ENCODE measurements at places on chromosomes 12 and 14.

DNA sequence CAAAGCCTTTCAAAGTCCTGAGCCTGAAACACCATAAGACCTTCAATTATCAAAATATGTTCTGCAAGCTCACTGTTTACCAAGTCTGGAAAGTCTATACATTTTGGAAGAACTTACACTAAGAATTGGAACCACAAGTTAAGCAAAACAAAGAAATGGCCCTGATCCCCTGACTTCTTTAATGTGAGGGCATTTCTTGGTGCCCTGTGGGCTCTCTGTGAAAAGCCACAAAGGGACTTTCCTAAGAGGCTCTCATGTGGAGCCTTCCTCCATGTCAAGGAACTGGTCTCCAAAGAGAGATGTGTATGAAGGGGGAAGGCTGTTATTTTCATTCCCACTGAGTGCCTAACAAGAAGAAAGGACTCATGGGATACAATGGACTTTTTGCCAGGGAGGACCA, 13.5 kb upstream of the MYH6 start:
- DNase-seq, result no peak

GRCh38 chr12:43216490-43216889, 335.5 kb downstream of the ADAMTS20 start:
- DNase-seq, result no peak

- DNase-seq, result no peak
Measured at GRCh38 chr12:50065726-50066310, 8.4 kb downstream of the ASIC1 start.

DNA sequence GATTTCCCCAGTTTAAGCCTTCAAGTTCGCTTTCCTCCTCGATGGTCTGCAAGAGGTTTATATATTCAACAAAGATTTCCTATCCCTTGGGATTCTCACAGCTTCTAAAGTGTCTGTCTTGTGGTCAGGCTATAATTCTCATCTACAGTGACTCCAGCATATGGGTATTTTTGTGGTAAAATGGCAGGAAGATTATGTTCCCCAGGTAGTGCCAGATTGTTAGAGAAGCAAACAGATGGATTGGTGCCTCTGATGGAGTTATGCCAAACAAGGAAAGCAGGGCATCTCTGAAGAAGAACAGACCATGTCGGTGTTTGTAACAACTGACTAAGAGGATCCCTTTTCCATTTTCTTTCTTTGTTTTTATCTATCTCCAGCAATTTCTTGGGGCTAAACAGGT, 5.5 kb upstream of the CCDC175 start:
- DNase-seq, result no peak

DNA sequence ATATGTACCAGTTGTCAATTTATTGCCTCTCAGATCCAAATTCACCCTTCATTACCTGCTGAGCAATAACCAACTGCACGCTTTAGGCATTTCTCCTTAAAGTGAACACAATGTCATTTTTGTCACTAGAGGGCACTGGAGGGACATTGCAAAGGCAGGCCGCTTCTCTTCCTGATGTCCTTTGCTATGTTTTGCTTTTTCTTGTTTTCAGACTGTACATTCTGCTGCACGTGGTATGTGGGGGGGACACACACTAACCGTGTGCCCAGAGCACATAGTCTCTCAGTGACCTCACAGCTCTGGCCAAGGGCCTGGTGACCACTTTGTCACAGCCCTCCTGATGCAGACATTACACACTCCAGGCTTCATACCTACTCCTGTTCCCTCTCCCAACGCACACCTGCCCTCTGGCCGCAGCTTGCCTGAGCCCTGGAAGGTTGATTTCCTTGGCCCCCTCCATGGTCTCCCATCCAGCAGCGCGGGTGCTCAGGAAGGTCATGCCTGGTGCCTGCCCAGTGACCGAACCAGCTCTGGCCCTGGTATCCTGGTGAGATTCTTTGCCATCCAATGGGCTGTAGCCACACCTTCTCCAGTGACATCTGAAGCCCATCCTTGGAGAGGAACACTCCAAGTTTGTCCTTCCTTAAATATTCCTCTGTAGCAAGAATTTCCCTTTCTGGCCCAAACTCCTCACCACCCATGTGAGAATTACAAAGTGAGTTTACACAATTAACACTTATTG, 39.9 kb downstream of the MYO1H start:
- DNase-seq, result no peak

GRCh38 chr14:61342486-61342885, 21.1 kb downstream of the PRKCH start:
- DNase-seq, result no peak

GRCh38 chr12:10741845-10742244, 18.7 kb upstream of the YBX3 start:
- DNase-seq, result no peak

- no peak for DNase-seq
Measured at GRCh38 chr12:32891956-32892355, 4.6 kb downstream of the PKP2 start.

DNA sequence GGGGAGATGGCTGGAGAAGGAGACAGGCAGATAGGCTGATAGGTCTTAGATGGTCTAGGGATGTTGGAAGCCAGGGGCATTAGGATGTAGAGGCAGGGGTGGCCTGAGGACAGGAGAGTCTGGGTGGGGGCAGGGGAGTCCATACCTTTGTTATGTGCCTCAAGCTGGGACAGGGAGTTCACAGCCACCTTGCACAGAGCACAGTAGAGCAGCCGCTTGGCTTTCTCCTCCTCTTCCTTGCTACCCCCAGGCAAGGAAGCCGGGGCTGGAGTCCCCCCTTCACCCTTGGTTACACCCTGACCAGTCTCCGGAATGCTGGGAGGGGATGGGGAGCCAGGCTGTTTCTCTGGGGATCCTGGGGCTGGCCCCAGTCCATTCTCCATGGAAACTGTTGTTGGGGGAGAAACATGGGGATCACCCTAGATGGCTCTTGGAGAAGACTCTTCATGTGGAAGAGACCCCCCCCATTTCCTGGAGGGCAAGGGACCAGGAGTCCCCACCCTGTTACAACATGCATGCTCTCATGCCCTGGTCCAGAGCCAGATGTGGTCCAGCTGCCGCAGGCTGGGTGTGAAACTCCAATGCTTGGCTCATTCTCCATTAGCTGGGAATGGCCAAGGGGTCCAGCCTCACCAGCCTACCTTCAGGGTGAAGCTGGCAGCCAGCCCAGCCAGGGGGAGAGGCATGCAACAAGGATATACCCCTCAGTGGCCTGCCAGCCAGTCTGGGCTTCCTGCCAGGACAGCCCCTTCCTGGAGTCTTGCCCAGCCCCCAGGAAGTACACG, 7.2 kb upstream of the GPR84 start:
- DNase-seq, result no peak

DNA sequence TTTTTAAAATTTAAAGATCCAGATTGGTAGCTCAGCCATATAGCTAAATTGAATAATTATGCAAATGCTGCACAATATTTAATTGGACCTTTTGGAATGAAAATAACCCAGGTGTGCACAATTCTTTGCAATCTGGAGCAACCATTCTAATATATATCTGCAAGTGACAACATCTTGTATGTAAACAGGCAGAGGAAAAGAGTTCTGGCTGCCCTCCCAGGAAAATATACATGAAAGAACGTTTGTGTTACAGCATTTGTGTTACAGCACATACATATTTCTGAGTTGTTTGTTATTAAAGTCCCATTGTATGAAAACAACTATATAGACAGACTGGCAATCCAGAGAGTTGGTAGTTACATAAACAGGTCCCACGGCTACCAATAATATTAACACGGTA, 377.5 kb downstream of the DIO2 start:
- no peak for DNase-seq

DNA sequence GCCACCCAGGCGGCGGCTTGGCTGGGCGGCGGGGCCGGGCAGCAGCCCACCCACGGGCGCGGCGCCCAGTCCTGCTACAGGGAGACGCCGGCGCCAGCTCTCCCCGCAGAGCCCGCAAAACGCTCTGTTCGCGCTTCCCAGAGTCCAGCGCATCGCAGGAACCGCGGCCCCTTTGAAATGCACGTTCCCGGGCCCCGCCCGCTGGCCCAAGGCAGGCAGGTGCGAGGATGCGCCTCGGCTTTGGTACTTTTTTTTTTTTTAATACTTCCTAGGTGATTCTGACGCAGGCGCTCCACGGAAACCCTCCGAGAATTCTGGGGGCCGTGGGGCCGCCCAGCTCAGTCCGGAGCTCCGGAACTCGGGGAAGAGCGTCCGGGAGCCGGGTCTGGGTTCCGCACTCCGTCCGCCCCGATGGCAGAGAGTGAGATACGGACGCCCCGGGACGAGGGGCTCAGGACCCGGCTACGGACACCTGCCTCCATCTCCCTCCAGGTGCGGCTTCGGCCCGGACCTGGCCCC, 483 bp downstream of the POC1B start:
- peak; percentile 67 for DNase-seq

- no peak for DNase-seq
Measured at GRCh38 chr14:77738559-77739250, 22.3 kb downstream of the SNW1 start.

DNA sequence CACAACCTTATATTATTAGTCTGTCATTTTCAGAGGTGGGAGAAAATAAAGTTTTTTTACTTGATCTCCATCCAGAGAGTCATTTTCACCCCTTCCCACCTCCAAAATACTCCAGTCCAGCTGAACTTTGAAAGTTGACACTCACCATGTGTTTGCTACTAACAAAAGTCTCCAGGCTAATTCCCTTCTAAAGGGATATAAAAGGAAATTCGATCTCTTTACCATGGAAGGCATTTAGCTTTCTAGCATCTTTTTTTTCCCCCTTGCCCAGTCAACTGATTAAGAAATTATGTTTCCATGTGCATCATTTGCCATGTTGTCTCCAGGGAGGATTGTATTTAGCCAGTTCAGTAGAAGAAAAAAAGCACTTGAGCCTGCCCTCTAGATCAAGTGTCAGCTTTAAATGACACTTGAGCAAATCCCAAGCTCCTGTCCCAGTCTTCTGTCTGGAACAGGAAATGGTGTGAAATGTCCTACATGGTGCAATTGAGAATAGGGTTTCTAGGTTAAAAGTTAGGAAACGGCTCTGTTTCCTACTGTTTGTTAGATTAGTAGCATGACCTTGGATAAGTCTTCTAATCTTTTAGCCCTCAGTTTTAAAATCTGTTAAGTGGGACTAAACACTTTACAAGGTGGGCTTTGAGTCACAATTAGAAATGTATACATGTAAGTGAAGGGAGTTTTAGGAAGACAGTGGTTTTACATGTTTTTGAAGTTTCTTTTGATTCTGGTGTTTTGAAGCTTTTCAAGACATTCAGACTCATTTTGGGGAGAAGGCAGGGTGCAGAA, 67.2 kb downstream of the GNS start:
- no peak for DNase-seq

GRCh38 chr12:64893961-64894360, 69.5 kb downstream of the TBC1D30 start:
- no peak for DNase-seq

DNA sequence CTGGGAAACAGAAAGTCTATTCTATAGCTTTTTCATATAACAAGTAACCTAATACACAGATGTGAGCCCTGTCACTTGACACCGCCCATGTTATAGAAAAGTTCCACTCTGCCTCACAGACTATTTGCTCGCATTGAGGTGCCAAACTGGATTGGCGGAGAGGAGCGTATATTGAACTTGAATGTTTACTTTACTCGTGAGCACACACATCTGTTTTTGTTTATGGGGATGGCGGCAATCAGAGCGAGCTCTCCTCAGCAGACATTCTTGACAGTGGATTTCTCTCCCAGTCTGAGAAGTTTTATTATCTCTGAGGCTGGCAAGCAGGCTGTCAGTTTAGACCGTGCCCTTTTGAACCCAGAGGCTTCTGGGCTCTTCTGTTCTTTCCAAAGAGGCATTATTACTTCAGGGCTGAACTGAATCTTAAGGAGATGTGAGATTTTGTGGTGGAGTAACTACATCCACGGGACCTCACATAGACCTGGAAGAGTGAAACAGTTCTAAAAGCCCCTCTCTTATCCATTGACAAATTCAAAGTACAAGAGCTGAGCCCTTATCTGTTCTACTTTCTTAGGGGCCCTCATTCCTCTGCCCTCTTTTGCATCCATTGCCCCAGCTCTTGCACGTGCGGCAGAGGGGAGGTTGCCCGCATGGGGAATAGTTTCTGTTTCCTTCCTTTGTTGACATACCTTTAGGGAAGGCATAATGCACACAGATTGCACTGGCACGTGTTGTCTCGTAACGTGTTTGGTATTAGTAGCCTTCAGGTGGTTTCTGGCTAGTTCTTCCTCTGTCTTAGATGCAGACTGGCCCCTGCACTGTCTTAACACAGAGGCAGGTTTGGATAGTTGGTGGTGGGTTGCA, 68.2 kb downstream of the DRAM1 start:
- DNase-seq, result no peak

DNA sequence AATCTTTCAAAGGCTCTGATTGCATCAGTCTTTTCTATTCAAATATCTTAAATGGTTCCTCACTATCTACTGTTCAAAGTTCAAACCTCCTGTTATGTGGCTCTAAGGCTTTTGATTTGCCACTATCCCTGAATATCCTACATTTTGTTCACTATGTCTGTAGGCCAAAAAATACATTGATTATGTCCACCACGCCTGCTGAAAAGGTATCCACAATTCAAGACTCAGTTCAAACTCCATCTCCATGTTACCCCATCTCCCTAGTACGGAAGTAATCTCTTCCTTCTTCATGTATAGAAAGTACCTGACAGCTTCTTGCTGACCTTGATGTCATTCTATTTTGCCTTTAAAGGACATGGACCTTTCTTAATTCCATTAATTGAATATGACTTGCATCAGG, 24.8 kb downstream of the TAOK3 start:
- no peak for DNase-seq

- no peak for DNase-seq
Measured at GRCh38 chr14:56976211-56976610, 165.9 kb upstream of the OTX2 start.

GRCh38 chr12:48128800-48129199, 9.6 kb downstream of the PFKM start:
- no peak for DNase-seq

GRCh38 chr12:87136330-87136976, 880.3 kb upstream of the MGAT4C start:
- DNase-seq, result no peak

GRCh38 chr12:12881151-12881909, 10.0 kb upstream of the GPRC5A start:
- DNase-seq, result no peak

GRCh38 chr12:94262228-94263010, 114.0 kb downstream of the PLXNC1 start:
- peak; percentile 68 for DNase-seq

DNA sequence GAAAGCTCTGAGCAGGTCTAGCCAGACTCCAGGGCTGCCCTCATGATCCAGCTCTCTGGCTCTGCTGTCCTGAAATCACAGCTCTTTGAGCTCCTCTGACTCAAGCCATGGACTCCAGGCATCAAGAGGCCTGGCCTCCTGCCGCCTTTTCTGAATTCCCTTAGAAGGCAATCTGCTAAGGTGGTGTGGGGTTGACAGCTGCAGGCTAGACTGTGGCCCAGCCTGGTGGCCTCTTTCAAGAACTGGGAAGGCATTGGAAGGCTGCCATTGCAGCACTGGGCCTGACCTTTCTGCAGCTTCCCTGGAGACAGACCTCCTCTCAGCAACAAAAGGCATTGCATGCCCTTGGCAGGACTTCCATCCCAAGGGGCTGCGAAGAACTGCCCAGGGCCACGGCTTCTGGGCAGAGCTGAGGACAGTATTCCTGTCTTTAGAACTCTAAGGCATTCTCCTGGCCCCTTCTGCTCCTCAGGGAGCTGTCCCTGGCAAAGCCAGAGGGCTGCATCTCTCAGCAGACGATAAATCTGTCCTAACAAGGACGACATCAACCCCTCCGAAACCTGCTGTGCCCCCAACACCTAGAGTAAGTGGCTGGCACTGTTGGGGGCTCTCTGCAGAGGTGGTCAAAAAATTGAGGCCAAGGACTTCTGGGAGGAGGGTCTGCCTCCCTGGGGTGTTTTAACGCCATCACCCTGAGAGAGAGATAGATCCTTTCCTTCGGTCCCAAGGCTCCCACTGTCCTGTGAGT, 115.6 kb downstream of the RBM19 start:
- DNase-seq, result peak; percentile 35

GRCh38 chr12:56908136-56908535, 26.1 kb downstream of the SDR9C7 start:
- no peak for DNase-seq
